ENCODE measurements at places on chromosomes 7 and 10. TPM values are rescaled to one million over a fixed set of nuclear protein-coding genes. Genes with fewer than 3 reads are reported as not detected.

- DNase-seq: peak; percentile 70
Measured at GRCh38 chr10:93746844-93747284, 10.9 kb upstream of the LGI1 start.

- DNase-seq: no peak
Measured at GRCh38 chr7:128906766-128907559, 3.5 kb downstream of the KCP start.

- DNase-seq: no peak
Measured at GRCh38 chr10:64506963-64507362, 985.8 kb downstream of the REEP3 start.

- no peak for DNase-seq
Measured at GRCh38 chr10:78038105-78038504, 4.4 kb downstream of the RPS24 start.

DNA sequence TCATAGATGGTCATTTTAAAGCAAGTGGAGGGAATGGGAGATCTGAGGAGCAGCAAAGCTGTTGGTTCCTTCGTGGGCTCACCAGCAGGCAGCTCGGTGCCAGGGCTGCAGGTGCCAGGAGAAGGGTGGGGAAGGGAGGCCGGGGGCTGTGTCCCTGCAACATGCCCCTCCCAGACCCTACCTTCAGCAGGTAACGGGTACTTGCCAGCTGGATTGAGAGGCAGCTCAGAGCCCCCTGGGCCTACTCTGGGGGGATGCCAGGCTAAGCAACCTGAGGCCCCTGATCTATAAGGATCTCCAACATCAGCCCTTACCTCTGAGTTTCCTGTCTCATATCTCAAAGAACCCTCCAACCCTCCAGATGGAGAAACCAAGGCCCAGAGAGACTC, 173.3 kb downstream of the NEURL1 start:
- DNase-seq: no peak

- DNase-seq: no peak
Measured at GRCh38 chr7:121384265-121384664, 11.8 kb downstream of the FAM3C start.

GRCh38 chr10:44032216-44032615, 352.7 kb downstream of the CXCL12 start:
- no peak for DNase-seq

DNA sequence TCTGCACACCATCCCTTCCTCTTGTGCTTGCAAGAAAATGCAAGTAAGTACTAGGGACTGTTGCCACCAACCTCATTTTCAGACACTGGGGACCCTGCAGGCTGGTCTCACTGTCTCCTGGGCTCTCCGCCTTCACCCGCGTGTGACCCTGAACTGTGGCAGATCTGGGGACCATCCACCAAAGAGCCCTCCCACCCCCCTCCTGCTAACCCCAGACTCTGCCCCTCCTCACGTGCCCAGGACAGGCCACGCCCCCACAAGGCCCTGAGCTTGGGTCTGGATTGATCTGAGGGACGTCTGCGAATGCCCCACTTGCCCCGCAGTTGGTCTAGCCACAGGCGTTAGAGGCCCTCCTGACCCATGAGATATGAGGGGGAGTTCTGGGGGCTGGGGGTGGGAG, 8.1 kb downstream of the CNPY1 start:
- no peak for DNase-seq

DNA sequence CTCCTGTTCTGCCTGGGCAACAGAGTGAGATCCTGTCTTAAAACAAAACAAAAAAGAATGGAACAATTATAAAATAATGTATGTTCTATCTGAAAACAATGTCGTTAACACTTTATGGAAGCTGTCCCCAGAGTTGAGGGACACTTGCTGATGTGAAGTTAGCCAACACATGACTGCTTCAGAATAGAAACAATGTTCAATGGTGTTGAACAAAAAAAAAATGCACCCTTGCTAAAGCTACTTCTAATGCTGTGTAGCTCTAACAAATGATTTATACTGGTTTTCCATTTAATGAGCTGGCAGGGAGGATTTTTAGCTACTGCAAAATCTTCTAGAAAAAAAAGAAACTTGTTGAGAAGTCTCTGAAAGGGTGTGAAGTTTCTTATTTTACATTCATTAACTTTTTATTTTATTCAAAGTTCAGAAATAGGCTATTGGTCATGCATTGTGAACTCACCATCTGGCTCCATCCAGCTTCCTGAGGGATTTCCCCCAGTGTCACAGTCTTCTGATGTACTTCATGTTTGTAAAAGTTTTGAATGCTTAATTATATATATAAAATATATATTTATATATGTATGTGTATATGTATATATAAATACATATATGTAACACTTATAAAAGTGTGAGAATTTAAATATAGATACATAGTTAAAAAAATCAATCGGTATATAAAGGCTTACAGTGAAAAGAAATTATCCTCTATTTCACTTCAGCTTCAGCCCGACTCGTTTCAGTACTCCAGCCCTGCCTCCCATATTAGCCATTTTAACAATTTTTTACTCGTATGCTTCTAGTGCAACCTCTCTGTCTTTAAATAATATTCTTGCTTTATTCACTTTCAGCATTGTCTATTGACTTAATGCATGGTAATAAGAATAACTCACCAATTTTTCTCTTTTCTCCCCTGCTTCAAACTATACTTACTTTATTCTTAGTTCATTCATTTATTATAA, 35.0 kb downstream of the HDAC9 start:
- no peak for DNase-seq

DNA sequence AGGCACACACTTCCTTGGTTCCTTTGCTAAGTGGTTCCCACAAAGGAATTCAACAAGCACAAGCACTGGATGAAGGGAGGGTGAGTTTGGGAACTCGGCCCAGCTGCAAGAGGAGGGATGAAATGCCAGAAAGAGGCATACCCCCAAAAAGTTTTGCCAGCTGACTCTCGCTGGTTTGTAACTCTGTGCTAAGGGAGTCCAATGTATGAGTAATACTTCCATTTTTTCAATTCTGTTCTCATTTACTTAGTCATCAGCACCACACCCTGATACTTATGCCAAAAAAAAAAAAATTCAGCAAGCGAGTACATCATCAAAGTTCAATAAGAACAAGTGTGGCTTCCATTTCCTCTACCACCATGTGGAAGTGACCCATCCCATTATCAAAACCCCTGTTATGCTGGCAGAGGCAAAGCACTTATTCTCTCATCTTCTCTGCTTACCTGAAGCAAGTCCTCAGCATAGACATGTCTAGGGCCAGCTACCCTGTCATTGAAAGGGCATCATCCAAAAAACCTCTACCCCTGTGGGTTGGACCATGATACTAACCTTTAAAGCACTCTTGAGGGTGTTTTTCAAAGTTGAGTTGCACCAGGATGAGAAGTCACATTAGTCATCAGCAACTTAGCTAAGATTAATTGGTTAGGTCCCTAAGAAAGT, 6.9 kb upstream of the HYCC1 start:
- peak; percentile 27 for DNase-seq

GRCh38 chr7:37786741-37787569, 61.4 kb upstream of the NME8 start:
- no peak for DNase-seq

DNA sequence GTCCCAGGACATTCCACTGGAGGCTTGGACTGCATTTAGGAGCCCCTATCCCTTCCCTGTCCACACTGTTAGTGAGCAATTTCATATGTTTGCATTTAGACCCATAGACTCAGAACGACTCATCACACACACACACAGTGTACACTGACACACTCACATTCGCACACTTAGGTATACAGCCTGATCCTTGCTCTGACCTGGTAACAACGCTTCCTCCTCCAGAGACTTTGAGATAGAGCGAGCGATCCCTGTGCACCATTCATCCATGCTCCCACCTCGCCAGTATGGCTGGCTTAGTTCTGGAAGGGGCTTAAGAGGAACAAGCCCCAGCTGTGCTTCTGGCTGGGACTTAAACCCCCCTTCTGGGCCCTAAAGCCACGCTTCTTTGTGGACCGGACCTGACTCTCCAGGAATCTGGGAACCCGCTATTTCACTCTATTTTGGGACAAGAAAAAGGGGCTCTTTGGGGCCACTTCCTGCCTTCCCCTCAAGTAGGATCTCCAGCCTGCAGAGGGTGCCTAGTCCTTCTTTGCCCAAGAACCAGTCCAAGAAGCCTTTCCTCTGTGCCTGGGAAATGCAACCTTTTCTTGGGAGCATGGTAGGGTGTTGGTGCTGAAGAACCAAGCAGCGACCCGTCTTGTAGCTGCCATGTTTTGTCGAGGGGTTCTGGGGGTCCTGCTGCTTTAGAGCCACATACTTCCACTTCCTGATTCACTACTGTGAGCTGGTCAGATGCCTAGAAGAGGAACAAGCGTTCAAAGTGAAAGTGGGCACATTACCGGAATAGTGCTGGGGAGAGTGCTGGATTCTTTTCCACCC, 1.1 kb upstream of the HOXA13 start:
- DNase-seq: no peak

DNA sequence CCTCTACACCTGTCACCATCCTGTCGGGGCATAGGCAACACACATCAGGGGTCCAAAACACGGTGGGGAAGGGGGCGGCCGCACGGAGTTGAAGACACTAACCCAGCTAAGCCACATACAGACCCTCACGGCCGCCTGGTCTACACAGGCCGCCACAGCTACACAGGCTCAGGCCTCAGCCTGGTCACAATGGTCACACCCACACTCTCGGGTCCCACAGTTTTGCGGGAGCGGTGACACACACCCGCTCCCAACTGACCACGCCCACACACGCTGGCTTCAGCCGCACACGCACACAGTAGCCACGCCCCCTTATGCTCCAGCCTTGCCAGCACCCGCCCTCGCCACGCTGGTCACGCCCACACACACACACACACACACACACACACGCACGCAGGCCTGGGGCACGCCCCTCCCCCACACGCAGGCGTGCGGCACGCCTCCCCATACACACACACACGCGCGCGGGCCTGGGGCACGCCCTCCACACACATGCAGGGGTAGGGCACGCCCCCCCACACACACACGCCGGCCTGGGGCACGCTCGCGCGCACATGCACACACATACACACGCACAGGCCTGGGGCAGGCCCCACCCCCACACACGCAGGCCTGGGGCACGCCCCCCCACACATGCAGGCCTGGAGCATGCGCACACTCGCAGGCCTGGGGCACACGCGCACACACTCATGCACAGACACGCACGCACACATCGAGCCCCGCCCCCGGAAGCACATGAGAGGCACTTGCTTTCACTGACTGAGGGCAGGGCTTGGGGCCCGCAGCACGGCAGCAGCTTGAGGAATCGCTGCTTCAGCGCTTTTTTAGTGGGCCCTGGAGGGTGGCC, 12.3 kb upstream of the OGA start:
- peak; percentile 87 for DNase-seq

GRCh38 chr7:45293295-45293942, 135.8 kb downstream of the RAMP3 start:
- no peak for DNase-seq

GRCh38 chr7:55018361-55019190, at the start of gene EGFR:
EGFR (plus strand) TSS chr7:55019017; CDS start chr7:55019278, 261 bp downstream.
- peak; percentile 40 for DNase-seq

DNA sequence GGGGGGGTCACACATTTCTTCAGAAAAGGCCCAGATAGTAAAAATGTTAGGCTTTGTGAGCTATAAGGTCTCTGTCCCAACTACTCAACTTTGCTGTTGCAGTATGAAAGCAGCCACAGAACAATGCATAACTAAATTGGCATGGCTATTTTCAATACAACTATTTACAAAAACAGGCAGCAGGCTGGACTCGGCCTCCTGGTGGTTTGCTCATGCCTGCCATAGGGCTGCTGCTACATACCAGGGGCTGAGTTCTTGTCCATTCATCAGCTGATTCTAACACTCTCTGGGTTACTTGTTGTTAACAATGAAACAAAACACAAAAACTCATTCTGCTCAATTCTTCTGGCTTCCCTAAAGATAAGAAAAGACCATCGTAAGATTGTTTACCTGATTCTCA, 109.4 kb upstream of the ADAM12 start:
- DNase-seq: no peak

GRCh38 chr10:103778358-103779139, 76.8 kb downstream of the SH3PXD2A start:
- DNase-seq: no peak

The USP54 gene
- total RNA-seq: 28.0 TPM

The WASL gene
- total RNA-seq: 26.2 TPM

The PMS2 gene
- total RNA-seq: 27.6 TPM

The GGCT gene
- total RNA-seq: 60.6 TPM

The ZNF853 gene
- total RNA-seq: 0.05 TPM

The IFIT1 gene
- total RNA-seq: 3.6 TPM
